ENCODE measurements at places on chromosomes 16 and 17.
A peak's percentile ranks its signal among the peaks of the same experiment; 100 is the strongest.

DNA sequence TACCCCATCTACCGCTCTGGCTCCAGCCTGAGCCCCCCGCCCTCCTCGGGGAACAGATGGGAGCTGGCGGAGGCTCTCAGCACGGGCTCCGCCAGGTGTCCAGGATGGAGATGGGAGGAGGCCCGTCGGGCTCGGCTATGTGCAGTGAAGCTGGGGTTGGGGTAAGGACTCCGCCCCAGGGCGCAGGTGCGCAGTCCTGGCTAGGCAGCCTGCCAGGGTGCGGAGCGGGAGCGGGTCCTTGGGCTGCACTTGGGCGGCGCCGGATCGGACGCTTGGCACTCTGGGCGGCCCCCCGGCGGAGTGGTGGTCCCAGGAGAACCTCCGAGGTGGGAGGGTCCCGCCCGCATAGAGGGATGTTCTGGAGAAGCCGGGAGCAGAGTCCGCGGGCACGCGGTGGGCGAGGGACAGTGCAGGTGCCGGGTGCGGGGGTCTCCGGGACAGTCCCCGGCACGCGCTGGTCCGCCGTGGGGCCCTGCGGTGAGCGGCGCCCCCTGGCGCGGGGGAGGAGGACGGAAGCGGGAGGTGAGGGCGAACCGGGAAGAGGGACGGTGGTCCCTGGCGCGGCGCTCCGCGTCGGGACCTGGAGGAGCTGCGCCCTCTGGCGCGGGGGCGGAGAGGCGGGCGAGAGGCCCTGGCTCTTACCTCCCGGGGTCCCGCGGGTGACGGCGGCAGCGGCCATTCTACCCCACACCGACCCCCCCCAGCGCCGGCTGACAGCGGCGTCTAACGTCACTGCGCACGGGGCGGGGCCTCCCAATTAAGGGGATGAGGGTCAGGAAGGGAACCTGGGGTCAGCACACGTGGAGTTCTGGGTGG, at the start of gene CAMTA2:
CAMTA2 (minus strand) TSS at position 725 of the 816 bp plus-strand sequence. CDS start 1,453 bp downstream, outside the sequence.
- DNase-seq, result peak; percentile 84

DNA sequence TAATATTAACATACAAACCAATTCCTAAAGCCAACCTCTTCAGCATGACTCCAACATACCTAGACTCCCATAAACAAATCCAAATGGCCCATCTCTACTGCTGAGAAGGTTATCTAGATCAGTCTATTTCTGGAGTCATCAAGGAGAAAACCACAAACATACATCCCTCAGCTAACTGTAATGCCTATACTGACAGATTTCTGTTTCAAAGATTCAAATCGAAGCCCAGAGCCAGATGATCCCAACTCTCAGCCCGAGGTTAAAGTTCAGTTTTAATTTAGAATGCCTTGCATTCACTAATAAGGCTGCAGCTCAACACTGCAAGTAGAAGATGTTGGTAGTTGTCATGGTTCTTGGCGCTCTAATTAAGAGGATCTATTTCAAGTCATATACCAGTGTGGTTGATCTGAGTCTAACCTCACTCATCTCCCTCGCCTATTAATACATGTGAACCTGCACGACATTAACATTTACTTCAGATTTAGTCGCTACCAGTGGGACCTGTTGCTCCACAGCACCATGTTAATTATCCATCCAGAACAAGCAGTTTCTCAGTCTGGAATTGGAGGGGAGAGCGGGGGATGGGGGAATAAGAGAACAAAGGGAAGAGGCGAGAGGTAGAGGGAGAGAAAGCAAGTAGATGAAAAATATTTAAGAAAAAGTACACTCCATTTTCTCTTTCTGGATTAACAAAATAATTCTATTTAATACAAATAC, 15.4 kb downstream of the PHF12 start:
- no peak for DNase-seq

DNA sequence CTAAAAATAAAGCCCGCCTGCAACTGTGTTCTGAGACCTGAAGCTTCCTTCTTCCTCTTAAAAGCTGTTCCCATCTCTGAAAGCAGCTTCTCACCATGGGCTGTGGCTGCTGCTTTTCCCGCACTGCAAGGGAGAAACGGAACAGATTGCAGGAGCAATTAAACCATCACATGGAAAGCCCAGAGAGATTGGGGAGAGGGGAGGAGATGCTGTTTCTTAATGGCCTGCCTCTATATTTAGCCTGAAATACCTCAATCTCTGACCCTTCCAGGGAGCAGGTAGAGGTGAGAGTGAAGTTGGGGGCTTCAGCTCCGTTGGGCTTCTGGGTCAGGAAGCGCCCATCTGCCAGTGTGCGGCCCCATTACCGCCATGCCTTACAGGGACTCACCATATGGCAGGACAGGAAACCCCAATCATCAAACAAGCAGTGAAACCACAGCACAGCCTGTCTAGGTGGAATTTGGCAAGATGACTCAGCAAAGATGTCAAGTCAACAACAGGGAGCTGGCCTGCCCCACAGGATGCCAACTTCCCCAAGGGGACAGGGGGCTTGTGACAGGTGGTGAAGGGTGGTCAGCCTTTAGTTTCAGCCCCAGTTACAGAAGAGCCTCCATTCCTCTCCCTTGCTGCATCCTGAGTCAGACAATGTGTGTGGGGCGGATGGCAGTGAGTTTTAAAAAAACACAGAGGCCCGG, 286.6 kb upstream of the CCL2 start:
- DNase-seq, result no peak

- DNase-seq, result no peak
Measured at GRCh38 chr17:17580662-17581470, 10.6 kb downstream of the PEMT start.

DNA sequence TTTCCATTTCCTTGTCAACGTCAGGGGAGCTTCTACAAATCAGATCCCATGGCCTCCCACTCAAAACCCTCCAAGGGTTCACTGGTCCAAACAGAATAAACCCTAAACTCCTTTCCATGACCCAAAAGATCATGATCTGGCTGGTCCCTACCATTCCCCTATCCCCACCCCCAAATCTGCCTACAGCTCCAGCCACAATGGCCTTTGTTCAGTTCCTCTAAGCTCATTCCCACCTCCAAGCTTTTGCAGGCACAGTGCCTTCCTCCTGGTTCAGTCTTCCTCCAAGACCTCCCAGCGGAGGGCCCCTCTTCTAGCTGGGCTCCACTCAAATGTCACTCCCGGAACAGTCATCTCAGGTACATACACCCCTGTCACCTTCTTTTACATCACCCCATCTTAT, 2.0 kb downstream of the GPRC5B start:
- DNase-seq, result no peak

GRCh38 chr17:40551091-40551878, 14.0 kb downstream of the CCR7 start:
- no peak for DNase-seq

DNA sequence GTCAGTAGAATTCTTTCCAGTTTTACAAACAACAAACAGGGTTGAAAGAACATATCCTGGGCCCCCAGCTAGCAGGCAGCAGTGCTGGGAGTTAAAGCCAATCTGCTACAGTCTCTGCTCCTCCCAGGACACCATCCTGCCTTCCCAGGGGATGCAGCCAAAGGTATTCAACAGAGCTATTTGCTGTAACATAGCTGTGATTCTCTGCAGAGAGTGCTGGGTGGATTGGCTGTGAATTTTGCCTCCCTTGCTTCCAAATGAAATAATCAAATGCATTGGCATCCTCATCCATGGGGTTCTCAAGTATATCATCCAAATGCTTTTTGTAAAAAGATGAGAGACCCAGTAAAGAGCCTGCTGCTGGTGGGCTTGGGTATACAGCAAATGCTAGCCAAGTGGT, 124.3 kb downstream of the NPIPB5 start:
- DNase-seq, result no peak

GRCh38 chr16:54430491-54431030, 144.0 kb upstream of the IRX3 start:
- no peak for DNase-seq

DNA sequence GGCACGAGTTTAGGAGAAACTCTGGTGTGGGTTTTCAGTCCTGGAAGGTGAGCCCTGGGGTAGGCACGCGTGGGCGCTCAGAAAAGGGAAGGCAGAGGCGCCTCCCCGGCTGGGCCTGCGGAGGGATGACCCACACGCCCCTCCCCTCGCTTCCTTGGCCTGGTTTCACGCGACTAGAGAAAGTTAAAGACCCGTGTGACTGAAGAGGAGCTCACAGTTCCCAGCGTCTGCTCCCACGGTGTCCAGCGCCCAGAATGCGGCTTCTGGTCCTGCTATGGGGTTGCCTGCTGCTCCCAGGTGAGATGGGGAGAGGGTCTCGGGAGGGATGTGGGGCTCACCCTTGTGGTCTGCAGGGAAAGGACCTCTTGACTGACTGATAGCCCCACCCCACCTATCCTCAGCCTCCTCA, at the start of gene CD300LG:
CD300LG (plus strand) TSS at position 214 of the 409 bp plus-strand sequence; CDS start at position 255, 41 bp downstream.
- no peak for DNase-seq

- no peak for DNase-seq
Measured at GRCh38 chr16:69526831-69527655, 38.7 kb upstream of the NFAT5 start.

GRCh38 chr17:81925860-81926450, 1.6 kb downstream of the MAFG start:
- DNase-seq, result no peak

- DNase-seq, result peak; percentile 66
Measured at GRCh38 chr17:752620-753219, 656 bp upstream of the GEMIN4 start.

GRCh38 chr17:47707056-47707804, 13.3 kb downstream of the TBKBP1 start:
- no peak for DNase-seq

- no peak for DNase-seq
Measured at GRCh38 chr16:85995541-85996423, 96.8 kb downstream of the IRF8 start.

DNA sequence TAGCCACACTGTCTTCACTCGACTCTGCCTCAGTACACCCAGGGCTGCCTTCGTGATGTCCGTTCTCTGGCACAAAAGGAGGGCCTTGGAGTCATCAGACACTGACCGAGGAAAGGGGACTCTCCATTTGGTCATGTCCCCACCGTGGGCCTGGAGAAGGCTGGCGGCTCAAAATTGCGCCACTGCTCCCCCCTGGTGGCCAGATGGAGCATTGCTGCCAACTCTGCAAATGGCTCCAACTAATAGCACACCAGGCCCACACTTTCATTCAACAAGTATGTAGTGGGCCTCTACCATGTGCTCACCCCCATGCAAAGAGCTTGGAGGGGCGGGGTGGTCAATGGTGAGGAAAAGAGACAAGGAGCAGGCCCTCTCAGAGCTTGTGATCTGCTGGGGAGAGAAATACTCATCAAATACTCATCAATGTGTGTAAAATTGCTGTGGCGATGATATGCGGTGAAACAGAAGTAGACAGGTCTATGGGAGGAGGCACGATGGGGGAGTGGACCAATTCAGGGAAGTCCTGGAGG, 5.2 kb upstream of the GRIN2C start:
- DNase-seq, result peak; percentile 30

GRCh38 chr16:58502217-58502921, 2.4 kb downstream of the NDRG4 start:
- no peak for DNase-seq

DNA sequence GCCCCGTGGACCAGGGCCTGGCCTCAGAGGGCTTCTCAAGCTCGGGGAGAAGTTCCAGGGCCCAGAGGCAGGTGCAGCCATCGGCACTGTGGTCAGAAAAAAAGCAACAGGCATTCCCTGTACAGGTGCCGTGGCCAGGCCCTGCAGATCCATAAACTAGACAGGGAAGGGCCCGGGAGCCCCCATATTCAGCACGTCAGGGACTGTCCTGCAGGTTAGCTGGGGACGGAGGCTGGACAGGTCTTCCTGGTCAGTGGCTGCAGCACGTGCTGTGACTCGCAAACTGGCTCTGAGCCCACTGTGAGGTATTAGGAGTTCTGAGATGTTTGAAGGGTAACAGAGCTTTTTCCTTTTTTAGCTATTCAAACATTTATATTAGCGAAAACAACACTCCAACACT, 15.0 kb upstream of the C16orf95 start:
- no peak for DNase-seq

GRCh38 chr16:67428146-67428731, 2.7 kb upstream of the HSD11B2 start:
- DNase-seq, result peak; percentile 43

GRCh38 chr17:71516149-71516548, 604.7 kb upstream of the SOX9 start:
- no peak for DNase-seq

DNA sequence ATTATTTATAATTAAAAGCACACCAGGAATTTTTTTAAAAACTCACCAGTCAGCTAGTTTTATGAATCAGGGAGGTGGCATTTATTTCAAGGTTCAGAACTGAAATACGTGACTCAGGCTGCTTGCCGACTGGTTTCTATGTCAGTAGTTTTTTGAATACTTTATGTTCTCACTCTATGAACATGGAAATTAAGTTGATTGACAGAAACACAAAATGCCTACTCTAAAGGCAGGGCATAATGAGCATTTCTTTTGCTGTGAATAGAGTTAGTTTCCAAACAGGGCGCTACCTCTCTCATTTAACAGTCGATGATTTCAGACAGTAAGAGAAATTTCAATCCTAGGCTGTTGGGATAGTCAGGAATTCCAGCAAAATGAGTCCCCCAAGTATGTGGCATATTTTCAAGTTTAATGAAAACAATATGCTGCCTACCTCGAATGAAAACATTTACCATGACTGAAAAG, 6.7 kb downstream of the HS3ST3B1 start:
- DNase-seq, result no peak

GRCh38 chr17:71842986-71843385, 277.8 kb upstream of the SOX9 start:
- DNase-seq, result no peak

DNA sequence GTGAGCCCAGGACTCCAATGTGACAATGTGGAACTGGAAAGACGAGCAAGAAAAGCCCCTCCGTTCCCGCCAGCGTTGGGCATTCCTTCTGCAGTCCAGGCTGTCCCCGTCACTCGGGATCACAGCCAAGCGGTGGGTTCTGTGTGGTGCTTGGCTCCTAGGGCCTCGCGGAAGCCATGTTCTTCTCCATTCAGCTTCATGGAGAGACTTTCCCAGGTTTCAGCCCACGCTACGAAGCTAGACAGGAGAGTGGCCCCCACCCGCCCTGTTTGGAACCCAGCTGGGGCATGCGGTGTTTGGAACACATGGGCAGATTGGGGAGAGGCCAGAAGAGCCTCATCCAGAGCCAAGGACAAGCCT, 5.8 kb downstream of the LMF1 start:
- no peak for DNase-seq

DNA sequence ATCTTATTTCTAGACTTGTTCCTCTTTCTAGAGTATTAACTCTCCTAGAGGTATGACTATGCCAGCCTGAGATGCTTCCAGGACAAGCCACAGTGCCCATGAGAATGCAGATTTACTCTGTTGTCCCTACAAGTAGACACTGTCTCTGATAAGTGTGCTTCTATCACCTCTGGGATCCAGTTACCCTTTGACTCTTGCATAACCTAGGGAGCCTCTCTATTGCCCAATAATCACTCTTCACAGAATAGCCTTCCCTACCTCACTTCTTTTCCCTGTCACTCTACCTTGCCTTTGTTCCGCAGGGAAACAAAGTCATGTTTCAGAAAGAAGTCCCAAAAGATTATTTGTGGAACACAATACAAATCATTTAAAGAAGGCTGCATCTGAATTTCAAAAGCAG, 1.6 kb upstream of the KRT34 start:
- DNase-seq, result no peak

- DNase-seq, result no peak
Measured at GRCh38 chr16:86458149-86458777, 52.1 kb upstream of the FOXF1 start.

Measured in T-helper 2 cell (primary cell).